ENCODE measurements at places on chromosomes 5 and 9.

GRCh38 chr5:133731951-133732350 is 119.6 kb upstream of the FSTL4 start:
- DNase-seq = no peak

- no peak for DNase-seq
These were observed 793.1 kb downstream of the CDH9 start for GRCh38 chr5:26245321-26245720.

DNA sequence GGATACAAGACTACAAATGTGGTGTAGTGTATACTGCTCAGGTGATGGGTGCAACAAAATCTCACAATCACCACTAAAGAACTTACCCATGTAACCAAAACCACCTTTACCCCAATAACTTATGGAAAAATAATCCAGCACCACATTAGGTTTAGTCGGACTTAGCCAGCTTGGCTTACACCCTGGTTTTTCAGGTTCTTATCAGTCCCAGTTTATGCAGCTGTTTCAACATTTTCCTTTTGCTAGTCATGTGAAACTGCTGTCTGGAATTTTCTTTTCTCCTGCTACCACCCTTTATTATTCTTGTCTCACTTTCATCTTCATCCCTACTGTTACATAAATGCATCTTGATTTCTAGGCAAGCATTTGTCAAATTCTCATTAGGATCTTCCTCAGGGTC is 51.5 kb downstream of the STK32A start:
- DNase-seq = no peak

DNA sequence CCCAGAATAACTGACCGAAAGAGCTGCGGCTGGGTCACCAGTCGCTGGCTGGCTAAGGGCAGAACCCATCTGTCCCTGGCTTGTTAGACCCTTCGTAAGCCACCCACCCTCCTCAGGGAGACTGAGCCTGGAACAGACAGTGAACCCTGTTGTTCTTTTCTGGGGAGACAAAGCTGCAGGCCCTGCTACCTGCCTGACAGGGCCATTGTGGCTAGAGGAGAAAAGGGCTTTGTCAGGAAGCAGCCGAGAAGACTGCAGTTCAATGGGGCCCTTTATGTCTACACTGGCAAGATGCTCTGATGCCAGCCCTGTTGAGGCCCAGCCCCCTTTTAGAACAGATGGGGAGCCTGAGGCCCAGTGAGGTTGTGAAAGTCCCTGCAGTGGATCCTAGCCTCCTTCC is 3.7 kb upstream of the NIPAL4 start:
- DNase-seq = no peak

DNA sequence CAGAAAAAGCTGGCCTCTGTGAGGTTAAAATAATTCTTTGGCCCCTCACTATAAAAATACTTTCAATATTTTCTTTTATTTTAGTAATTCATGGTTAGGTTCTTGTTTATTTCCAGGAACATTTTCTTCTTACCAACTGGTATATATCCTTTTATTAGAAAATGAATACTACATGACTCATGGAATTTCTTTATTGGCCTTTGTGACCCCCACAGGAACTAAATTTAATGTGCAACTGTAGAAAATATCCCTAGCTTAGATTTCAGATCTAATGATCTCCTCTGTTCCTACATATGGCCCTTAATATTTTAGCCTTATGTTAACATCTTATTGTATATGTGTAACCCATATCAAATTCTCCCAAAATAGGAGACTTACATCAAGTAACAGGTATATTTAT is 429.9 kb downstream of the NR2F1-AS1 start:
- no peak for DNase-seq

- DNase-seq = no peak
These were observed 10.3 kb upstream of the CRHBP start for GRCh38 chr5:76942581-76942980.

GRCh38 chr5:142904416-142904815 is 134.2 kb downstream of the ARHGAP26 start:
- DNase-seq = no peak

GRCh38 chr5:71998746-71999145 is 108.5 kb upstream of the MAP1B start:
- no peak for DNase-seq

- no peak for DNase-seq
These were observed 30.2 kb downstream of the MAML1 start for GRCh38 chr5:179762781-179763176.

GRCh38 chr5:80150731-80151130 is 105.1 kb downstream of the SERINC5 start:
- no peak for DNase-seq

GRCh38 chr5:172115541-172115982 is 72.5 kb downstream of the STK10 start:
- no peak for DNase-seq

GRCh38 chr5:167870055-167870454 is 421.4 kb upstream of the WWC1 start:
- DNase-seq = peak; percentile 29

DNA sequence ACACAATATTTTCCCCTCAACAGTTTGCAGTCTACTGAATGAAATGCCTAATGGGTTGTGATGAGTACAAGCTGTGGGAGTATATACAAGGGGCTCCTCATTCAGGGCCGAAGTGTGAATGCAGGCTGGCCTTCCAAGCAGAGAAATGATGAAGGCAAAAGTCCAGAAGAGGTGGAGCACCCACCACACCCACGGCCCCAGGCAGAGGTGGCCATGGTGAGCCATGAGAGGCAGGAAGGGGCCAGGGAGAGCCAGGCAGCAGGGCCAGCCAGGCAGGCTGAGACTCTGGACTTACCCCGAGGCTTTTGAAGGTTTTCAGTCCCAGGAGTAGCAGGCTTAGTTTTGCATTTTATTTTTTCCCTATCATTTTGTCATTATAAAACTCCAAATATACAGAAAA is 218.1 kb downstream of the AUH start:
- no peak for DNase-seq
